NCI-H1417 (cell line): ENCODE measurements at places on chromosomes 12 and 14.

- DNase-seq = no peak
These were observed 88.6 kb downstream of the KCNK10 start for GRCh38 chr14:88234442-88234841.

- no peak for DNase-seq
These were observed 112.0 kb upstream of the SLC38A2 start for GRCh38 chr12:46484396-46485061.

DNA sequence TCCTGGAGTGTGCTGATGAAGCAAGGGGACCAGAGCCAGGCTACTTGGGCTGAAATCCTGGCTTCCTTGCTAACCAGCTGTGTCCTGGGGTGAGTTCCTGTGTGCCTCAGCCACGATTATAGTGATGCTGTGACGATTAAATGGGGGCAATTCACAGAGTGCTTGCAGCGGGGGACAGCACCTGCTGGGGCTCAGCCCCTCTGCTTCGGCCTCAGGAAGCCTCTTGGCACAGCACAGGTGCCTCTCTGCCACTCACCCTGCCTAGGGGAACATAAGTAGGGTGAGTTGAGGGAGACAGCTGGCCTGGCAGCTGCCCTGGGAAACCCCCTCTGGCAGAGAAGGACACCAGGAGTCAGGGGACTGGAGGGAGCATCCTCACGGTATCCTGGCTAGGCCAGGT is 9.4 kb downstream of the KRT80 start:
- DNase-seq = no peak

- no peak for DNase-seq
These were observed 45.7 kb downstream of the TAOK3 start for GRCh38 chr12:118326991-118327390.

- DNase-seq = peak; percentile 87
These were observed 16.1 kb upstream of the KRT80 start for GRCh38 chr12:52207895-52208294.

- DNase-seq = no peak
These were observed 1598.4 kb upstream of the TMEM132C start for GRCh38 chr12:126668538-126668937.

DNA sequence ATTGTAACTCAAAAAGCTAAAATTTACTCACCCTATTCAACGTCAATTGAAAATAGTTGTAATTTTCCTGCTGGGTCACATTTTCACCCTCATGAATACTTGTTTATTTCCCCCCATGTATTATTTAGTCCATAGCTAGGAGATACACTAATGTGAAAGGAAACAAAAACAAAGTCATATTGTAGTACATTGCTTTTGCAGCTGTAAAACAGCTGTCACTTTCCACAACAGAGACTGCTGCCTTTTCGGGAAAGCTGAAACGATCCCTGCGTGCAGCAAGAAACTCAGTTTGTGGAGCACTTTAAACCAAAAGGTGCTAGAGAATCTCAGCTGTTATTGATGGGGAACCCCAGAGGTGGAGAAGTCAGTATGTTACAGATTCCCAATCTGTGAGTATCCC is 4.3 kb downstream of the RACGAP1 start:
- DNase-seq = no peak

DNA sequence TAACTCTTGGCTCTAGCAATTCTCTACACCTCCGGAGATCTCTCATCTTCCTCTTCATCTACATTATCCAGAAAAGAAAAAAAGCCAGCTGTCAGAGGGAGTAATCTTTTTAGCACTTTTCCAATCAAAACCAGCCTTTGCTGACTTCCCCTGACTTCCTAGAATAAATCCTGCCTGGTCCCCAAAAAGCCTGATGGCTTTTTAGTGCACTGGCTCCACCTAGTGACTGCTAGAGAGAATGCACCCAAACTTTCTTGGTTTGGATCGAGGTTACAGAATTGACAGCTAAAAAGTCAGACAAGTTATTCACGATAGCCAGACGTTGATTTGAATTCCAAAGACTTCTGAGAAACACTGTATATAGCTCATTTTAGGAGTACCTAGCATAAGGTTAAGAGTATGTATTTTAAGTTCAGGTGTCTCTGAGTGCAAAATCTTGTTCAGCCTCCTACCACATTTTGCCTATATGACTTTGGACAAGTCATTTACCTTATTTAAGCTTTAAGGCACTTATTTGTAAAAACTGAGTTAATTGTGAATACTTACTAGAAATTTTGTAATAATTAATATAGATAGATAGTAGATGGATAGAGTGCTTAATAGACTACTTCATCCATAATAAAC is 185.7 kb upstream of the GRIN2B start:
- DNase-seq = peak; percentile 80

- DNase-seq = peak; percentile 24
These were observed 21.8 kb upstream of the SMCO2 start for GRCh38 chr12:27424631-27425230.

GRCh38 chr14:52686176-52686575 is 9.2 kb downstream of the ERO1A start:
- no peak for DNase-seq
